ENCODE measurements at places on chromosomes 4 and X.

GRCh38 chr4:567457-568350, 8.4 kb downstream of the TMEM271 start:
- DNase-seq: no peak

DNA sequence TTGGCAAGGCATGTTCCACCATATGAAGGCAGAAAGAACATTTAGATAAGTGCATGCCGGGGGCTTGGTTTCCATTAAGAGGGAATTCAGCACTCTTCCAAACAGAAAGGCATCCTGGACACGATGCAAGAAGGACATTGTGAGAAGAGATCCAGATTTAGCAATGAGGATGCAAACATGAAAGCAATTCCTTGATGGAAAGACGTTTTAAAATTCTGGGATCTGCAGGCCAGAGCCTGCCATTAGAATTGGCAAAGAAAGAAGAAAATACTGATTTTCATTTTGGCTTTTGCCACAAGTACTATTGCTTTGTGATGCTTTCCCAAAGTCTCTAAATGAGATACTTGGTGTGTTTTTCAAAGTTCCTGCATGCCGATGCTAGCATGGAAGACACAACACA, 367.6 kb downstream of the PPP3CA start:
- no peak for DNase-seq

GRCh38 chr4:44544158-44544557, 95.5 kb upstream of the KCTD8 start:
- DNase-seq: no peak

GRCh38 chr4:37008199-37008598, 236.3 kb upstream of the NWD2 start:
- no peak for DNase-seq

DNA sequence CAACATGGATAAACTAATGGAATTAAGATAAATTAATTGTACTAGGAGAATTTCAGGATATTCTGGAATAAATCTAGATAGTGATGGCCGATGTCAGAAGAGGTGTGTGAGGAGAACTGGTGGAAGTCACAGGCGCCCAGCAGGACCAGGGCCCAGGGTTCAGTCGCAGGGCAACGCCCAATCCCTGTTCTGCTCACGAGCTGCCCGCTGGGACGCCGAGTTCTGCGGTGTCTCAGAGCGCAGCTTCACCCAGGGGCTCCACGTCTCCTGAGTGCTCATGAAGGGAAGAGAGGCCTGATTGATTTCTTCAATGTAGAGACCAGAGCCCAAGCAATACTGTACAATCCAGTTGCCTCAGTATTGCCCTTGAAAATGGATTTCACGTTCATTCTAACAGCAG, 1.5 kb upstream of the HSPA4L start:
- DNase-seq: no peak

DNA sequence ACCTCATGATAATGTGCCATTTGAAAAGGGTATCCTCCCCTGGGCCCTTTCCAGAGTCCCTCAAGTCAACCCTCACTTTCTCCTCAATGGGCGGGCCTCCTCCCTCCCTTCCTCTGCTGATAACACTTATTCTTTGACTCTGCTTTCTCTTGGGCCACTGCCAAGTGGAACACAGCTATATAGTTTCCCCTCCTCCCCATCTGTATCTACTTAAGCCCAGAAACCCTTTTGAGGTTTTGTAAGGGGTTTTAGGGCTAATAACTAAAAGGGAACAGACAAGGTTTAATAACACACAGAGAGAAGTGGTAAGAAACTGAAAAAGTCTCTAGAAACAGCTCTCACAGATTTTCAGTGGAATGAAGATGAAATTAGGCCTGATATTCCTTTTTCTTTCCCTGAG, 116.7 kb downstream of the GPC3 start:
- no peak for DNase-seq

DNA sequence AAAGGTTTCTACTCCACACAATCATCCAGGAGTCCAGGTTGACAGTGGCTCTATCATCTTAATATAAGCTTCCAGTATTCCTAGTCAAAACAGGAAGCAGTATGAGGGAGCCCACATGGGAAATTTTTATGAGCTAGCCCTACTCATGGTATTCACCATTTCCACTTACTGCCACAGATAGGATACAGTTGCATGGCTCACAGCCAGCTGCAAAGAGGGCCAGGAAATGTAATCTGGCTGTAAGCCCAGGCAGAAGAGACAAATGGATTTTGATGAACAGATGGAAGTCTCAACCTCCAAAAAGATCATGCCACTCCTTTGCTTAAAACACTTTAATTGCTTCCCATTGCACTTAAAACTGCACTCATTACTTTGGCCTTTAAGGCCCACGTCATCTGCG, 150.6 kb downstream of the ADAMTS3 start:
- DNase-seq: no peak

- no peak for DNase-seq
Observed at GRCh38 chrX:67720344-67720743, 176.5 kb downstream of the AR start.

DNA sequence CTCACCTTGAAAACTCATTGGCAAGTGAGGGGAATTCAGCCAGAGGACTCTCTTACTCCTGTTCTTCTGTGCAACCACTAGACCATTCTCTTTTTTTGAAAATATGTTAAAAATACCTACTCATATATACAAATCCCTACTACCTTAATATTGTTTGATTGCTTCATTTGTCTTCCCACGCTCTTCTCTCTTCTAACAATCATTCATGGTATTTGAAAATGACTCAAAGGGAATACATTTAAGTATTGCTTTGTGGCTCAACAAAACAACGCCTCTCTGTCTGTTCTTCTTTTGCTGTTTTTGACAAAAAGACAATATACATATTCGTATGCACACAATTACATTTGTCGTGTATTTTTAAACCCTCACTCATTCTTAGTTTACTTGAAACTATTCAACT, 589.4 kb downstream of the ANKRD50 start:
- no peak for DNase-seq

- DNase-seq: no peak
Observed at GRCh38 chrX:8672176-8672575, 59.8 kb downstream of the ANOS1 start.

DNA sequence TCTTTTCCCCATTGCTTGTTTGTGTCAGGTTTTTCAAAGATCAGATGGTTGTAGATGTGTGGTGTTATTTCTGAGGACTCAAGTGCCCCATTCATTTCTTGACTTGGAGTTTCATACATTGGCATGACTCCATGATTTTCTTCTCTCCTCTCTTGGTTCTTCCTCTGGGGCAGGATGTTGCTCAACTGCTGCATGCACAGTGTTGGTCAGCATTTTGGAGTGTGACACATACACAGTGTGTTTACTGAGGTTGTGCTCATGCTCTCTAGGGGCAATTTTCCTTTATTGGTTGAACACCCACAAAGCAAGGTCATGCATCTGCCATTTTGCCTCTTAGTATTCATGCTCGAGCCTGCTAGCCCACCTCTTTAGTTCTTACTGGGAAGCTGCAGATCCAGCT, 1993.8 kb downstream of the ARAP2 start:
- no peak for DNase-seq

- DNase-seq: no peak
Observed at GRCh38 chr4:77776182-77777134, 42.7 kb downstream of the CNOT6L start.

DNA sequence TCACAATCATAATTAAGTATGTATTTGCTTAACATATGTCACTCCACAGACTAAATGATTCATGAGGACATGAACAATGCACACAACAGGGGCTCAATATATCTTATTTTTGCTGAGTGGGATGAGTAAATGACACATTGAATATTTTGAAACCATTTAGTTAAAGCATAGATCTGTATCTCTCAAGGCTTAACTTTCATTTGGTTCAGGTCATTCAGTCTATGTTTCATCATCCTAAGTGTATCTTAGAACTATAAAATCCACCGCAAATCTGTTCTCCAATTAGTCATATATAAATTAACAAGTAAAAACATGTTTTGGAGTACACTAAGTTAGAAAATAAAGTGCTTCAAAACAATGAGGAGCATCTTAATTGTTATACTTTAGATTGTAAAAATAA, 45.8 kb downstream of the AREG start:
- DNase-seq: no peak

DNA sequence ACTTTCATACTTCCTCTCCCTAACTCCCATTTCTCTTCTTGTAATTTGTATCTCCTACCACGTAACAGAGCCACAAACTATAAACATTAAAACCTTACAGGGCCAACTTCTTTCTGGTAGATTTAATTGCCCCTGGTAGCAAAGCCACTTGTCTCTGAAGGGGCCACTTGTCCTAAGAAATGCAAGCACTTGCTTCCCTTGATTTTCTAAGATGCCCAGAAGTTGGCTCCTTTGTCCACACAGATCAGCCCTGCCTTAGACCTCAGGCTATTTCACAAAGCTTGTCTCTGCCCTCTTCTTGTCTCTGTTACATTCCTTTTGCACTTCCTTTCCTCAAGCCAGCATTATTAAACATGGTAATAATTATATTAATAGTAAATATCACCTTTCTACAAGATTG, 80.6 kb upstream of the CXXC4 start:
- no peak for DNase-seq

GRCh38 chr4:129092631-129093190, 628 bp downstream of the SCLT1 start:
- DNase-seq: peak; percentile 11

DNA sequence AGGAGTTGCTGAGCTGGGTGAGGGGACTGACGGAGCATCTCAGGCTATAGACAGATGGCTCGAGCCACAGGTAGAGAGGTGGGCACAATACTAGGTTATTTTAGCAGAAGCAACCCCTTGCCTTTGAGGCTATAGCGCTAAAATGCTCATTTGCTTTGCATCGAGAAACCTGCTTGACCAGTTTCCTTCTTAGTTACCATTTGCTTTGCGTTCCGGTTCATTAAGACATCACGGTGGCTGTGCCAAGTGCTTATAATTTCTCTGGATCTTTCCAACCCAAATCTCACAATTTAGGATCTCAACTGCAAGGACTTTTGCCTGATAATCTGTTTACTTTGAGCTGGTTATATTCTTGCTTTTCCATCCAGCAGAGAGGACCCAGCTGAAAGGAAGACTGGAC, 40.8 kb downstream of the DLG3 start:
- no peak for DNase-seq

- DNase-seq: peak; percentile 88
Observed at GRCh38 chr4:105714071-105714521, 5.5 kb downstream of the GSTCD start.

DNA sequence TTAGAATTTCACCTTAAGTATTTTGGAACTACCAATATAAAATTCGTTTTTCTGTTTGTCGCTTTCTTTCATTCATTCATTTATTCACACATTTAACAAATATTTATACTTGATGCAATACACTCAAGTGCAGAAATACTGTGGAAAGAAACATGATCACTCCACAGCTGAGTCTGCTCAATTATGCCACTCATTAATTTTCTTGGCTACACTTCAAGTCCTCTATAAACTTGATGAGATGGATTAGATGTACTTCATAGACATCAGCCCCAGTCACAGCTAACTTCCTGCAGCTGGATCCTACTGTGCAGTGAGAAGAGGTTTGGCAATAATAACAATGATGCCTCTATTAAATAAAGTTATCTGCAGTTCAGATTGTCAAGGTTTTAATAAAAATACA, 208.1 kb downstream of the PDGFC start:
- DNase-seq: no peak

DNA sequence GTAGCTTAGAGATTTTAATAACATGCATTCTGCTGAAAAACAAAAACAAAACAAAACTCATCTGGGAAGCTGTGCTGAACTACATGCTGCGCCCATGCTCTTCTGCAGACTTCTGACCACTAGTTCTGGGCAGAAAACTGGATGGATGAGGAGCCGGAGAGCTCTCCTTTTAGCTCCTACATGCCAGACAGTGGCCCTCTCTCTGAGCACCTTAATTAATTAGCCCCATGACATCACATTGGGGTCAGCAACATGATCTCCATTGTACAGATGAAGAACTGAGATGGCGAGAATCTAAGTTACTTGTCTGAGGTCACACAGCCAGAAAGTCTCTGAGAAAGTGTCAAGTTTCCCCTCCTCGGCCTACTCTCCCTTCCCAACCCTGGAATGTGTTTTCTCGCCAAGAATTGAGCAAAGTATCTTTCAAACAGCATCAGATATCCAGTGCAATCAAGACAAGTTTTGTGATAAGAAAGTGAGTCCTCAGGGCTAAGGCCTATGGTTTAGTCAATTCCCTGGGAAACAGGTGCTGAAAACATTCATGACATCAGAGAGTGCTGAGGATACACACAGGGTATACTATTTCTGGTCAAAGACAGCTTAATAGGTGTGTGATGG, 21.6 kb downstream of the SCD5 start:
- no peak for DNase-seq

DNA sequence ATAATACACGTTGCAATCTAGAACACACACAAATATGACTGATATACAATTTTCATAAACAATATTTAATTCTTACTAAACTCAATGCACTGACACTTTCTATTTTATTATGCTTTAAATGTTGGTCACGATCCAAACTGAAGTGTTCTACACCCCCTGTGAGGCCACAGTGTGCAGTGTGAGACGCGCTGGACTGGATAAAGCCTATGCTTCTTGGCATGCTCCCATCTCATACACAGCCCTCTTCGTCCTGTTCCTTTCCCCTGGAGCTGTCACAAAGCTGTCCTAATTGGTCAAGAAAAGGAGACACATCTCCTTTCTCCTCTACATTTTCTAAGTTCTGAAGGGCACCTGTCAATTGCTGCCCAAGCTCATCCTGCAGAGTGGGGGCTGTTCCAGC, 72.0 kb downstream of the SCD5 start:
- no peak for DNase-seq

GRCh38 chr4:169263791-169264392, 6.9 kb downstream of the SH3RF1 start:
- no peak for DNase-seq

DNA sequence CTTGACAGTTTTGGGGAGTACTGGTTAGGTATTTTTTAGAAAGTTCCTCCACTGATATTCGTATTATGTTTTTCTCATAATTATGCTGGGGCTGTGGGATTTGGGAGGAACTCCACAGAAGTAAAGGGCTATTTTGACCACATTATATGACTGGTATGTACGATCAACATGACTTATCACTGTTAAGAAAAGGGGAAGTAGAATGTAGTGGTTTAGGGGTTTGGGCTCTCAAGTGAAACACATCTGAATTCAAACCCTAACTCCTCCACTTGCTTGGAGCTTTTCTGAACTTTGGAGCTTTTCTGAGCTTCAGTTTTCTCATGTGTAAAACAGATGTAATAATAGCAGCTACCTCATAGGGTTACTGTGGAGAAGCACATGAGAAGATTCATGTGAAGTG, 96.4 kb upstream of the C1GALT1C1 start:
- DNase-seq: no peak

- no peak for DNase-seq
Observed at GRCh38 chr4:87654487-87655044, 4.5 kb downstream of the DMP1 start.

GRCh38 chrX:52265713-52266112, 81.0 kb downstream of the MAGED4 start:
- no peak for DNase-seq

GRCh38 chr4:7005571-7005970, 37.6 kb upstream of the TADA2B start:
- no peak for DNase-seq
